ENCODE measurements at places on chromosomes 3 and 15. TPM values are rescaled to one million over a fixed set of nuclear protein-coding genes. Genes with fewer than 3 reads are reported as not detected.

DNA sequence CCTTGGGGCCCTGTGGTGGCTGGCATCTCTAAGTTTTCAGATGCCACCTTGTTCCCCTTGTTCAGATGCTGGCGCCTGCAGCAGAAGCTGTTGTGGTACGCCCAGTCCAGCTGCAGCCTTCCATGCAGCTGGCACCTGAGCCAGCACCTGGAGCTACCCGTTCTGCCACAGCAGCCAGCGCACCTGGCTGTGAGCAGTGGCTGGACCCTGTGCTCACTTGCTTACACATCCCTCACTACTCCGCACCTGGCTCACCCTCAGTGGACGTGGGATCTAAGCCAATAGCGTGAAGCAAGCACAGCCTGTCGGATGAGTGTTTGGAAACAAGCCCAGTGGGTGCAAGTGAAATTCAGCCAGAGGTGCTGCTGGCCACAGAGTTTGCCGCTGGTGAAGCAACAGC is 607.5 kb upstream of the BCHE start:
- no peak for DNase-seq

GRCh38 chr3:114709102-114709501 is 415.3 kb downstream of the TIGIT start:
- DNase-seq = no peak

GRCh38 chr3:13782501-13782900 is 97.4 kb downstream of the WNT7A start:
- DNase-seq = no peak

DNA sequence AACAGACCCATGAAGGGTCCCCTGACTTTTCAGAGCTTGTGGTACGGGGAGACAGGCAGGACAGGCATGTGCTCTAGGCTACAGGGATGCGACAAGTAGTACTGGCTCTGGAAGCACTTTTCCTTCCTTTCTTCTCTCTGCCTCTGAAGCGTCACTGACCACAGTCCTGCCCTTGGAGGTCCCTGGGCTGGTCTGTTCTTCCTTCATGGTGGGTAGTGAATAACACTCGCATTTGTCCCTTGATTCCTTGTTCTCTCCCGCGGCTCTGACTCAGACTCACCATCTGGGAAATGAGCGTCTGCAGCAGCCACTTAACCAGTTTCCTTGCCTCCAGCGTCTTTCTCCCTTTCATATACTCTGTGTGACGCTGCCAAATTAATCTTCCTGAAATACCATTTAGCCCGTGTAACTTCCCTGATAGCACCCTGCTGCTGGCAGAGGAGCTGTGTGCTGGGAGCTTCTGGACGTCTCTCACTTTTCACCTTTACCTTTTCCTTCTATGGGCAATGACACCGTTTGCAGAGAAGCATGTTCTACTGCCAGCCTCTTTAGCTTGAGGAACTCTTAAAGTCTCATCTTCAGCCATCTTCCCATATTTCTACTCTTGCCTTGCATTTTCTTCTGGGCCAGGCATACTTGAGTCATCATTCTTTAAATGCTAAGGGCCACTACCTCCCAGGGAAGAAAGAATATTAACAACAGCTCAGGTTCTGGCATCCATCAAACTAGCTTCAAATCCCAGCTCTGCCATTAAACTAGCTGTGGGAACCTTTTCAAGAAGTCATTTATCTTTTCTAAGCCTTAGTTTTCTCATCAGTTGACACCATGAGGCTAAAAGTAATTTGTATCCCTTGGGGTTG is 33.6 kb downstream of the TMEM45A start:
- peak; percentile 48 for DNase-seq

DNA sequence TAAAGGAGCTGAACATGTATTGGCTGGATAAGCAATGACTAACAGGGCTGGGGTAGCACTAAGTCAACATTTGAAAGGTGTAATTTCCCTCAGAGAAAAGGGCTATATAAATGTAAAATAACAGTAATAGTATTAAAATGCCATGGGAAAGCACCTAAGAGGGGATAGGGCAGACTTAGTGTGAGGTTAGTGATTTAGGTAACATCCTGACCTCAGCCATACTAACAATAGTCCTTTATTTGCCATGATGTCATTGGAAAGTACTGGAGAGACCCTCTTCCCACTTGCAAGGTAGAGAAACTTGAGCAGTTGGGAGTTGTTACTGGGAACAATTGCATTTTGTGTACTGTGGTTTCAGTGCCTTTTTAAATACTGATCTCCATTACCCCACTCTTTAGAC is 103.4 kb downstream of the LSAMP start:
- DNase-seq = no peak

DNA sequence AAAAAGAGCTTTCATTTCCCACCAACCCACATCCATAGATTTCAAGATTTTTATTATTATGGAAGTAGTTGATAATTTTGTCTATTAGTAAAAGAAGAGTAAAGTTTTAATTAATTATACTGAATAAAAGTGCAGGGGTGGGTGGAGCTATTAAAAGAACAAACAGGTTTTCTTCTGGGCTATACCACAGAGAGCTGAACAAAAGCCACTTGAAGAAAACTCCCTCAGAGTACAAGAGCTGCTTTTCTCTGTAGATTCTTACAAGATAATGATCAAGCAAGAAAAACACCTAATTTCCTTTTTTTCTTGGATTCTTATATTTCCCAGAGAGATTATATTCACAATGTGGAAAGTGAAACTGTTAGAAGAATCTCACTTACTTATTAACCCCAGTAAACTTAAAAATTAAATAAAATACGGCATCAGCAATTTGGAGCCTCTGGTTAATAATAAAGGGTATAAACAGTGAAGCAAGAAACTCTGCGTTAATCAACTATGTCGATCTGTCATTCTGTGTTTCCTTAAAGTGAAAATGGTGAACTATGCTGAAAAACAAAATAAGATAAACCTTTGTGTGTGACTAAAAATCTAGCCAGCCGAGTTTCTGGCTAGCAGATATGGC is 84.9 kb downstream of the THBS1 start:
- DNase-seq = no peak

DNA sequence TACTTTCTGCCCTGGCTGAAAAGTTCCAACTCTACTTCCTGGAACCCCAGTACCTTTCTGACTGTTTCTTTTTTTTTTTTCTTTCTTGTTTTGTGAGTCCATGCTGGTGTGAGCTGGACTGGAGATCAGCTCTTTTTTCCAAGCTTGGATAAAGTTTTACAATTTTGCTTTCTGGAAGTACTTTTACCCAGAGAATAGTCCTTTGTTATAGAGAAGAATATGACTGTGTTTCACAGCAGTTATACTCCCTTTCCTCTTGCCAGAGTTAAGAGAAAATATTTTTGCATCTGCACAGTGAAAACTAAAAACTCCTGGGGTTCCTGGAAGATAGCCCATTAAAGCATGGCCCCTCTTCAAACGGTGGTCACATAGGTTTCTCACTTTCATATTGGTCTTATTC is 1100.6 kb downstream of the OTOL1 start:
- no peak for DNase-seq

DNA sequence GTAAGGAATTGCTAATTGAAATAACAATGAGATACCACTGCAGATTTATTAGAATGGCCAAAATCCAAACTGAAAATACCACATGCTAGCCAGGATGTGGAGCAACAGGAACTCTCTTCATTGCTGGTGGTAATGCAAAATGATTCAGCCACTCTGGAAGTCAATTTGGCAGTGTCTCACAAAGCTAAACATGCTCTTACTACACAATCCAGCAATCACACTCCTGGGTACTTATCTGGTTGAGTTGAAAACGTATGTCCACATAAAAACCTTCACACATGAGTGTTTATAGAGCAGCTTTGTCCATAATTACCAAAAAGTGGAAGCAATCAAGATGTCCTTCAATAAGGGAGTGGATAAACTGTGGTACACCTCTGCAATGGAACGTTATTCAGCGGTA is 113.3 kb downstream of the SMAD6 start:
- no peak for DNase-seq

GRCh38 chr3:195085356-195086130 is 185.4 kb downstream of the XXYLT1 start:
- DNase-seq = peak; percentile 15

DNA sequence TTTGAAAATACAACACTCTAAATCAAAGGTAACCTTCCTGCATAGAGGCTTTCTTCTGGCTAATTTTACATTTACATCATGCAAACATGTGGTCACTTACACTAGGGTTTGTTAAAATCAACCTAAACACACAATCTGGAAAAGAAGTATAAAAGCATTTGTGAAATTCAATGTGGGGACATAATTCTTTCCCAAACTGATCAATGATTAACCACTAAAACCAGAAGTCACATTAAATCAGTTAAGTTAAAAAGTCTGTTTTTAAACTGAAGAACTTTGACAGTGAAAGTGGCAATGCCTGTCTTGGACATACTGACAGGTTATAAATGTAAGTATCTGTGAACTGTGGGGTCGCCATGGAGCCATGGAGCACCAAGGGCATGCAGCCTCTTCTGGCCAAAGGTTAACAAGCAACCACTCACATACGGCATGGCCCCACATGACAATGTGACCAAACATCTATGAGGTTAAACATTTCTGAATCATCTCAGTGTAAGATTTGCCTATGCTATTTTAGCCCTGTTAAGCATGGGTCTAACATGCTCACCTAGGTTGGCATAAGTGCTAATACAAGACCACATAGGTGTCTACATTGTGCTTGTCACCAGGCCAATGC is 278.2 kb downstream of the CTNNB1 start:
- DNase-seq = no peak

DNA sequence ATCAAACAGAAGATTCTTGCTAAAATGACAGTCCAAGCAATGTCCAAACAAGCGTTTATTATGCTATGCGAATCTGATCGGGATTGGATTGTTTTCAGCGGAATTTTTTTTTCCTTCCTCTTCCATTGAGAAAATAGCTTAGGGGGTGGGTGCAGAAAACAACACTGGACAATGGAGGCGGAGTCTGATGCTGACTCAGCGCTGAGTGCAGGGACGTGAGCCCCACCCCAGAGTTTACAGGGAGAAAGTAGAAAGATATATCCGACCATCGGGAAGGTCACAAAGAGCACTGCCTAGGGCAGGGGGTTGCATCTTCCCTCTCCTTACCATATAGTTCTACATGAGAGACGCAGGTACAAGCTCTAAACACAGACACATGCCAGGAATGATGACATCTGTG is 117.0 kb downstream of the FOXP1 start:
- peak; percentile 56 for DNase-seq

VWA5B2 gene
- 0.11 TPM for polyA plus RNA-seq

STRIT1 gene
- 12.0 TPM for polyA plus RNA-seq

NMNAT3 gene
- polyA plus RNA-seq = 6.8 TPM

TLR9 gene
- polyA plus RNA-seq = 0.23 TPM

SH2D7 gene
- not detected for polyA plus RNA-seq

C3orf70 gene
- 0.75 TPM for polyA plus RNA-seq

ITGA11 gene
- polyA plus RNA-seq = 5.9 TPM

TEX55 gene
- not detected for polyA plus RNA-seq
